Activated CD8-positive, alpha-beta T cell treated with anti-CD3 and anti-CD28 coated beads for 36 hours (primary cell): ENCODE measurements at places on chromosomes 7 and 10. TPM values are rescaled to one million over a fixed set of nuclear protein-coding genes. Genes with fewer than 3 reads are reported as not detected.

DEPP1 gene
- 0.27 TPM for total RNA-seq

DNA sequence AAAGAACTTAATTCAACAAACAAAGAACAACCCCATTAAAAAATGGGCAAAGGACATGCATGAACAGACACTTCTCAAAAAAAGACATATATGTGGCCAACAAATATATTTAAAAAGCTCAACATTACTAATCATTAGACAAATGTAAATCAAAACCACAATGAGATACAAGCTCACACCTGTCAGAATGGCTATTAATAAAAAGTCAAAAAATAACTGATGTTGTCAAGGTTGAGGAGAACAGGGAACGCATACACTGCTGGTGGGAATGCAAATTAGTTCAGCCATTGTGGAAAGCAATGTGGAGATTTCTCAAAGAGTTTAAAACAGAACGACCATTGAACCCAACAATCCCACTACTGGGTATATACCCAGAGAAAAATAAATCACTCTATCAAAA is 19.1 kb downstream of the ZFAND4 start:
- no peak for DNase-seq
- H3K4me3 ChIP-seq: no peak overlapping the region
- no peak overlapping the region for H3K27ac ChIP-seq

PPP1R17 gene
- not detected for total RNA-seq

- H3K36me3 ChIP-seq: peaks cover 4% of the 10 kb centered on the region
- H3K4me3 ChIP-seq: no peak overlapping the region
- H3K27me3 ChIP-seq: no peaks in the 10 kb centered on the region
- no peak overlapping the region for H3K27ac ChIP-seq
- H3K4me1 ChIP-seq: no peaks in the 10 kb centered on the region
Measured at GRCh38 chr10:92153-92552, 43.1 kb upstream of the TUBB8 start.

DNA sequence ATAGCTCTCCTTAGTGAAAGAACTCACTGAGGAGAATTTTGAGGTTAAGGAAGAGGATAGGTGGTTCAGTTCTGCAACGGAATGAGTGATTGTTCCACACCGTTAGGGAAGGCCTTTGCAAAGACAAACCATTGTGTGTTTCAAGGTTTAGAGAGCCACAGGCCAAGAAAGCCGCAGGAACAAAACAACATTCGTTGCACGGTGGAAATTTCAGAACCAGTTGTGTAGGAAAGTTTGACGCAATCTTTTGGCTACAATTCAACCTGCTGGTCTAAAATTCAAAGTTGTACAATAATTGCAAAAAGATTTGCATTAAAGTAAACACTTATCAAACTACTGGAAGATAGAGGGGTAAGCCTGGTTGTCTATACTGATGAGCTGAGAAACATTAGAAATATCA is 91.4 kb downstream of the FAM107B start:
- no peak overlapping the region for H3K27ac ChIP-seq
- peaks cover 4% of the 10 kb centered on the region for H3K4me1 ChIP-seq
- no peak overlapping the region for H3K4me3 ChIP-seq
- H3K27me3 ChIP-seq: no peaks in the 10 kb centered on the region
- no peaks in the 10 kb centered on the region for H3K36me3 ChIP-seq

GRCh38 chr7:155336812-155337602 is 39.3 kb downstream of the INSIG1 start:
- no peak overlapping the region for H3K4me3 ChIP-seq
- no peak overlapping the region for H3K27ac ChIP-seq
- H3K4me1 ChIP-seq: peaks cover 12% of the 10 kb centered on the region
- peaks cover 16% of the 10 kb centered on the region for H3K27me3 ChIP-seq

GRCh38 chr7:4207011-4207410 is 475.1 kb upstream of the FOXK1 start:
- peaks cover 2% of the 10 kb centered on the region for H3K4me1 ChIP-seq
- DNase-seq: no peak
- H3K36me3 ChIP-seq: no peaks in the 10 kb centered on the region
- H3K27me3 ChIP-seq: no peaks in the 10 kb centered on the region

- no peaks in the 10 kb centered on the region for H3K4me1 ChIP-seq
- no peak overlapping the region for H3K27ac ChIP-seq
- H3K4me3 ChIP-seq: no peak overlapping the region
- no peak for DNase-seq
Measured at GRCh38 chr7:93407239-93407638, 167.3 kb downstream of the CALCR start.

TNS3 gene
- 0.04 TPM for total RNA-seq

- no peaks in the 10 kb centered on the region for H3K27me3 ChIP-seq
- no peak overlapping the region for H3K27ac ChIP-seq
- H3K36me3 ChIP-seq: peaks cover 4% of the 10 kb centered on the region
- peak; percentile 41 for DNase-seq
- peaks cover 22% of the 10 kb centered on the region for H3K4me1 ChIP-seq
- H3K4me3 ChIP-seq: no peak overlapping the region
Measured at GRCh38 chr7:130090745-130091532, 20.6 kb downstream of the KLHDC10 start.

- H3K4me1 ChIP-seq: no peaks in the 10 kb centered on the region
- no peaks in the 10 kb centered on the region for H3K27me3 ChIP-seq
- no peak for DNase-seq
- H3K27ac ChIP-seq: no peak overlapping the region
- no peak overlapping the region for H3K4me3 ChIP-seq
Measured at GRCh38 chr10:52623761-52624160, 148.8 kb downstream of the MBL2 start.

DNA sequence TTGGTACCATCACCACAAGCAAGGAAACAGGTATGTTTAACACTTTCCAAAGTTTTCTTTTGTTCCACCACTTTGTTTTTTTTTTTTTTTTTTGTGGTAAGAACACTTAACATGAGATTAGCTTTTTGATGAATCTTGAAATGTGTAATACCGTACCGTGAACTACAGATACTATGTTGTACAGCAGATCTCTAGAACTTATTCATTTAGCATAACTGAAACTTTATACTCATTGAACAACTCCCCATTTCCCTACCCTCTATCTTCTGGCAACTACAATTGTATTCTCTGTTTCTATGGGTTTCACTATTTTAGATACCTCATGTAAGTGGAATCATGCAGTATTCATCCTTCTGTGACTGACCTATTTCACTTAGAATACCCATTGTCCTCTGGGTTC is 162.7 kb upstream of the ITGB1 start:
- DNase-seq: no peak
- H3K27me3 ChIP-seq: no peaks in the 10 kb centered on the region
- no peaks in the 10 kb centered on the region for H3K36me3 ChIP-seq
- peak overlapping the region; percentile 58 for H3K27ac ChIP-seq
- H3K4me1 ChIP-seq: peaks cover 70% of the 10 kb centered on the region

DNA sequence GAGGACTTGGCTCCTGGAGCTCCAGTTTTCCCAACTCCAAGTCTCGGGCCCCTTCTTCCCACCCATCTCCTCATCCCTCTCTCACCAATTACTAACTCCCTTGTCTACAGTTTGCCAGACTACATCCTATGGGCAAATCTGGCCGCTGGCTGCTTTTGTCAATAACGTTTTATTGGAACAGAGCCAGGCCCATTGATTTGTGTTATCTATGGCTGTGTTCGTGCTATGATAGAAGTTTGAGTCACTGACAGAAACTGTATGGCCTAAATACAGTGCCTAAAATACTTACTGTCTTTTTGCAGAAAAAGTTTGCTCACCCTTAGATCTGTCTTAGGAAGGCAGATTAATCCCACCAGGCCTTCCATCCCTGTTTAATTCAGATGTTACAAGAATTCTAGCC is 71.3 kb downstream of the PIP4K2A start:
- no peak overlapping the region for H3K4me3 ChIP-seq
- H3K4me1 ChIP-seq: peaks cover 80% of the 10 kb centered on the region
- no peak for DNase-seq
- H3K27me3 ChIP-seq: no peaks in the 10 kb centered on the region

- peaks cover 59% of the 10 kb centered on the region for H3K4me1 ChIP-seq
- H3K27ac ChIP-seq: peak overlapping the region; percentile 94
- peak overlapping the region; percentile 100 for H3K4me3 ChIP-seq
- H3K27me3 ChIP-seq: peaks cover 3% of the 10 kb centered on the region
- no peak for DNase-seq
Measured at GRCh38 chr7:26195867-26196657, 4.5 kb downstream of the HNRNPA2B1 start.

OPN1SW gene
- not detected for total RNA-seq

DNA sequence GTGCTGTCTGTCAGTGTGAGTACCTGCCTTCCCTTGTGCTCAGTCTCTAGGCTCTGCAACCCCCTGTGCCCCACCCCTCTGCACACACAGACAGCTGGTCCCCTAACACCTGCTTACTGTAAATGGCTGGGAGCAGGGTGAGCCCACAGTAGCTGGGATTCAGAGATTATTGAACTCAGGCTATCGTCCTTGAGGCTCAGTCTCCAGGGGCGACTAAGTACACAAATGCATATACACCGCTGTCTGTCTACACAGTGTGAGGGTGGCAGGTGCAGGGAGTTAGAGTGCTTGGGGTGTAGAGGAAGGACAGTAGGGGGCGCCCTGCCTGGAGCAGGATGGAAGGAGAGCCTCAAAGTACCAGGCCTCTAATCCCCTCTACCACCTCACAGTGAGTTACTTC is 12.9 kb downstream of the UPP1 start:
- DNase-seq: peak; percentile 53
- H3K36me3 ChIP-seq: peaks cover 71% of the 10 kb centered on the region
- no peak overlapping the region for H3K4me3 ChIP-seq
- peak overlapping the region; percentile 57 for H3K27ac ChIP-seq
- H3K27me3 ChIP-seq: no peaks in the 10 kb centered on the region
- peaks cover 31% of the 10 kb centered on the region for H3K4me1 ChIP-seq

- peaks cover 14% of the 10 kb centered on the region for H3K27me3 ChIP-seq
- no peak overlapping the region for H3K4me3 ChIP-seq
- no peak for DNase-seq
- no peaks in the 10 kb centered on the region for H3K36me3 ChIP-seq
- no peaks in the 10 kb centered on the region for H3K4me1 ChIP-seq
- no peak overlapping the region for H3K27ac ChIP-seq
Measured at GRCh38 chr10:69807122-69807521, 5.4 kb downstream of the COL13A1 start.
